ENCODE measurements at places on chromosomes 12 and 14.

- DNase-seq, result no peak
Observed at GRCh38 chr12:99367181-99367580, 280.4 kb upstream of the GARIN6 start.

DNA sequence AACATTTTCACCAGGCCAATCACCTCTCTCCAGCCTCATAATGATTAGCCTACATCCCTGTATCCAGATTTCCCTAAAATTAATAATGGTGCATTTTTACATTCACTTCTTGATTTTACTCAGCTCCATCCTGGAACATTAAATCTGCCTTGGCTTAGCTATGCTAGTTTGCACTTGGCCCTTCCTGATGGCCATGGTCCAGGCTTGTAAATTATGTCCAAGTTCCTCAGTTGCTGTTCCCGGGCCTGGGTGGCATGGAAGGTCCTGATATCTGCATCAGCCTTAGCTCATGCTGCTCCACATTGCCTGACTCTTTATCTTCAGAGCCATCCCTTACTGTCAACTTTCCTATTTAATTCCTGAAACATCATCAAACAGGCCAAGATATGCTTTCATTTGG, 11.1 kb upstream of the METTL17 start:
- no peak for DNase-seq

DNA sequence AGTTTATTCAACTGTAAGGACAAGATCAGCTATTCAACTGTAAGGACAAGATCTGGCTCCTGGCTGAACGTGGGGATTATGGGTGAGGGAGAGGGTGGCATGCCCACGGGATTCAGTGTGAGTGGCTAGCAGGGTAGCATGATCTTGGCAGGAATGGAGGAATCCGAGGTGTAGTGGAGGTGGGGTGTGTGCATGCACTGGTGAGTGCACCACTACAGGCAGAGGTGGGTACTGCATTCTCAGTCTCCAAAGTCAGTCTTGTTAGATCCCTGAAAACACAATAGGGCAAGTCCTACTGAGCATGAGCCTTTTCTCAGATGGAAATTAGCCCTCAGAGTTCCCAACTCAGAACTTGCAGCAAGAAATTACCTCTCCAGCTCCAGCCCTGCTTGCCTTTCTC, 32.2 kb upstream of the DCD start:
- no peak for DNase-seq

DNA sequence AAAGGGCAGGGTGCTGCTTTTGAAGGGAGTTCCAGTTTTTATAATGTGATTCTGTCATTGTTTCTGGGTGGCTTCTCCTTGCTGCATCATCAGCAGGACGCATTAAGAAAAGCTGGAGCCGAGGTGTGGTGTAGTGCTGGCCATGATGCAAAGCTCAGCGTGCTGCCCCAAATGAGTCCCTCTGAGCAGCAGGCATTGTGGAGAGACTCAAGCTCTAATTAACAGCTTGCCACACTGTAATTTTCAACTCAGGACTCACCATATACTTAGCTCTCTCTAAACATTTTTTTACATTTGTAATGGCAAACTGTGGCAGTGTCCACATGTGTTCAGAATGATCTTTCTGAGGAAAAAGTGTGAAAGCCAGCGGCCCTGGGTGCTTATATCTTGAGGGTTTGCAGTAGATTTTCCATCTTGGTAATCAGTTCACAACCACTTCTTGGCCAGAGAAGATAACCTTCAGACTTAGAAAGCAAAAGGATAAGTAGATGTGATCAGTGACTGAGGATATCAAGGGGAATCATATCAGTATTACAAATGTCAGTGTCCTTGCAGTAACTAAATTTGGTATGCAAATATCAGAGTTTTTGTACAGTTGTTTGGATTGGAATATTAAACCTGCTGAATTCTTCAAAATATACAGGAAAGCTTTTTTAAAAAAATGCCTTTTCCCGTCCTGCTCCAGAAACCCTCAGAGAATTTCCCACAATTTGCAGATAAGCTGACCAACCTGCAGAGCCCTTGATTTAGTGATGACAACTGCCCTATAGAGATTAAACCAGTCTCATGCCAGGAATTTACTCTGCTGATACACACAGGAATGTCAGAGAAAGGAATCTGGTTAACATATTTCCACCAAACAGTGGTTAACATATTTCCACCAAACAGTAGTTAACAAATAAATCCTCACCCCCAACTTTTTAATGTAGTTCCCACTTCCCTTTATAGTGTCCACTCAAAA, 63.6 kb downstream of the DAAM1 start:
- DNase-seq, result no peak

- DNase-seq, result no peak
Observed at GRCh38 chr12:51635346-51635745, 44.3 kb downstream of the SCN8A start.

DNA sequence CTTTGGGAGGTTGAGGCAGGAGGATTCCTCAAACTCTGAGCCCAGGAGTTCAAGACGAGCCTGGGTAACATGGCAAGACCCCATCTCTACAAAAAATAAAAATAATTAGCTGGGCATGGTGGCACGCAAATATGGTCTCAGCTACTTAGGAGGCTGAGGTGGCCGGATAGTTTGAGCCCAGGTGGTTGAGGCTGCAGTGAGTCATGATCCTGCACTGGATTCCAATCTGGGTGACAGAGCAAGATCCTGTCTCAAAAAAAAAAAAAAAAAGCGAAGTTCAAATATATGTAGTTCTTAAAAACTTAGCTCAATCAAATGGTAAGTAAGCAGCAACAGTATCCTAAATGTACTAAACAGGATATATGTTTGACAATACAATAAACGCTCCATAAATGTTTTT, 85.5 kb upstream of the SSTR1 start:
- no peak for DNase-seq

- DNase-seq, result no peak
Observed at GRCh38 chr12:118356809-118357256, 15.9 kb downstream of the TAOK3 start.

DNA sequence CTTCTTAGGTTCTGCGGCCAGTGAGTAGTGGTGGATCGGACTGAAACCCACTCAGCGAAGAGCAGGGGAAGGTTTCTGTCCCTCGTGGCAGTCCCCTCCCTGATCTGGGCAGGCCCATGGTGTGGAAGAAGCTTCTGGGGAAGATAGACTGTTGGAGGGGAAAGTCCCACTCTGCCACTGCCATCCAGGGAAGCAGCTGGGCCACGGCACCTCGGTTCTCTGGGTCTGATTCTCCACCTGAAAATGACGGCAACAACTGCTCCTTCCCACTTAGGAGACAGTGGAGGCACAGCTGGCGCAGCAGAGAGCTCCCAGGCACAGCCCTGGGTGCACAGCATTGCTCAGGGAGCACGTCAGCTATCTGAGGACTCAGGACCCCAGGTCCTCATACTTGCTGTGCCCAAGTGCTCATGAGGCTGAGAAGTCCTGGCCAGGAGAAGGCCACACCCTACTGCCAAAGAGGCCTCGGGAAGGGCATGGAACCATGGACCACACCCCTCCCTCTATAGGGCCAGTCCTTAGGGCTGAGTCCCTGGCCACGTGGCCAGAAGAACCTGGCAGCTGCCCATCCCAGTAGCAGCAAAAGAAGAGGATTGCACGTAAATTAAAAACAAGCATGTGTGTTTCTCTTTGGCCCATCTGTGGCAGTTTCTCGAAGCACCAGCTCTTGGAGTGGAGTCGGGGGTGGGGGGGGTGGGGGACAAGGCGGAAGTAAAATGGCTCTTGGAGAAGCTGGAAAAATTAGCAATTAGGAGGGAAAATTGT, 85.3 kb upstream of the BCL11B start:
- DNase-seq, result no peak

DNA sequence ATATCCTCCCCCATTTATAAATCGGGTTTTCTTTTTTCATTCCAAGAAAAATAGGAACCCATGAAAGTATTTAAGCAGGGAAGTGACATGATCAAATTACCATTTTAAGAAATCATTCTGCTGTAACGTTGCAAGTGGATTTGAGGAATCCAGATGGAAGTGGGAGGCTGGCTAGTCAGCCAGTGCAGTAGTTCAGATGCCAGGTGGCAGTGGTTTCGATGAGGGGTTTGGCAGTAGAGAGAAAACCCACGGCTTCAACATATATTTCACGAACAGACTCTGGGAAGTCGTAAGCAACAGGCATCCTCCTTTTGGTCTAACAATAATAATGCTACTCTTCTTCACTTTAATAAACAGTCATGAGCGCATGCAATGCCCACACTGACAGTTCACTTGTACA, 25.0 kb downstream of the PDZRN4 start:
- DNase-seq, result no peak

DNA sequence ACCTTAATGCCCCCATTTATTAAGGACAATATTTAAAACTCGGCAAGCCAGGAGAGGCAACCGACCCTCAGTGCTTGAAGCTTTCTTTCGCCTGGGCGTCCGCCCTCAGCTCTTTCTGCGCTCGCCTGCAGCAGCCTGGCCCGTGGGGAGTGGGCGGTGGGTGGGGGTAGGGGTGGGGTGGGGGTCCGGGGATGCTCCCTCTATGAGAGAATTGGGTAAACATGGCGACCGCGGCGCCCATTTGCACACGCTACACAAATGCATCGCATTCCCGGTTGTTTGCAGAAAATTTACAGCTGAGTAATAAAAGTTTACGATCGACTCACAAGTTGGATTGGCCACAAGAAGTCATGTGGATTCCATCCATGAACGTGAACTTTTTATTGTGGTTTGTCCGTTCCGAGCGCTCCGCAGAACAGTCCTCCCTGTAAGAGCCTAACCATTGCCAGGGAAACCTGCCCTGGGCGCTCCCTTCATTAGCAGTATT, 7.7 kb downstream of the HOXC8 start:
- no peak for DNase-seq

DNA sequence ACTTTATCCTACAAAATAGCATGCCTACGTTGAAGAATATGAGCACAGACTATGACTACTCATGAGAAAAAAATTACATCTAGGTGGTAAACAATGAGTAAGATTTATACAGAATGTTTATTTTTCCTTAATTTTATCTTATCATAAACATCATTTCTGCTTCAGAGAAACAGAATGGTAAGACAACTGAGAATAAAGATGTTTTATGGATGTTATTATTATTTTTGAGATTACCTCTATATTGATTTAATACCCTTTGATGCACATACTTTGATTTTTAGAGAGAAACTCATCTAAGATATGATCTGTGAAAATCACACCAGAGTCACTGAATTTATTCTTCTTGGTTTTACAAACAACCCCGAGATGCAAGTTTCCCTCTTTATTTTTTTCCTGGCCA, at the start of gene OR10A7:
TSS of gene OR10A7 (plus strand) at position 301 of the 400 bp plus-strand sequence. CDS start at position 301, 0 bp downstream.
- no peak for DNase-seq

GRCh38 chr14:68133856-68134255, 314.3 kb downstream of the RAD51B start:
- DNase-seq, result no peak

DNA sequence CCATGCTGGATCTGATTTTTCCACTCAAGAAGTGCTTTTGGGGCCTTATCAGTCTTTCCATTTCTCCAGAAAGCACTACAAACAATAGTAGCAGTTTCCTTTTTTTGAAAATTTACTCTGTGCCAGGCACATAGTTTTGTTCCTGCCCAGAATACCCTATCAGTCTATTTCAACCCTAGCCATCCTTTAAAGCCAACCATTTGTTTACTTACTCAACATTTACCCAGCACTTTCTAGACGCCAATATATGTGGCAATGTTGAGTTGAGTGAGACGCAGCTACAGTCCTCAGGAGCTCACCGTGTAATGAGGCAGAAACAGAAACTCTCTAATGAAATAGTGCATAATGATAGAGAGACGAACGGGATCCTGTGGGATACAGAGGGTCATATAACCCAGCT, 32.9 kb upstream of the CHST11 start:
- no peak for DNase-seq

DNA sequence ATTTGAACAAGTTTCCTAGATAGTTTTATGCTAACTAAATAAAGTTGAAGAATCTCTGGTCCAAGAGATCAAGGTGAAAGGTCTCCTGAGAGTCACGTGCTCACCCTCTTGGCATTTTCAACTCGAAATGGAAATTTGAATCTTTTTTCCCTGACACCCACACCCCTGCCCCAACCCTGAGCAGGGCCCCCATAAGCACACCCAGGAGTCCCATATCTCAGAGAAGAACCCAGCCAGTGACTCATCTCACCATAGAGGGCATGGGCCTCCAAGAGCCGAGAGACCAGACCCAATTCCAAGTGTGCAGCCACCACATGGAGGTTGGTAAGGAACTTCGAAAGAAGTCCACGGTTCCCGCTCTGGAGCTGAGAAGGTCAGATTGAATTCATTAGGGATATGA, 32.6 kb downstream of the TEP1 start:
- DNase-seq, result no peak

GRCh38 chr12:105026411-105026810, 40.3 kb downstream of the NOPCHAP1 start:
- no peak for DNase-seq

DNA sequence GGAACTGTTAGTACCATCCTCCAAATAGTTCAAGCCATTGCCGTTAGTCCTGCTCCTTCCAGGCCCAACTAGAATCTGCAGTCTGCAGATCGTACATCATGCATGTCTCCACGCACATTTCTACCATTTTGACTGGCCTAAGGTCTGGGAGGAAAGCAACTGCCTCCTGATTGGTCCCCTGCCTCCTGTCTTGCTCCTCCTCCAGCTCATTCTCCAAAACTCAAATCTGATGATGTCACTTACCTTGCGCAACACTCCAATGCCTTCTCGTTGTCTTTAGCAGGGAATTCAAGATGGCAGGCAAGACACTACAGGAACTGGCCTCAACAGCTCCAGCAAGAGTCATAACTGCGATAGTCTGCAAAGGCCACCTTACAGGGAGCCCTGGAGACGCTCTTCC, 9.7 kb upstream of the HCAR1 start:
- no peak for DNase-seq

DNA sequence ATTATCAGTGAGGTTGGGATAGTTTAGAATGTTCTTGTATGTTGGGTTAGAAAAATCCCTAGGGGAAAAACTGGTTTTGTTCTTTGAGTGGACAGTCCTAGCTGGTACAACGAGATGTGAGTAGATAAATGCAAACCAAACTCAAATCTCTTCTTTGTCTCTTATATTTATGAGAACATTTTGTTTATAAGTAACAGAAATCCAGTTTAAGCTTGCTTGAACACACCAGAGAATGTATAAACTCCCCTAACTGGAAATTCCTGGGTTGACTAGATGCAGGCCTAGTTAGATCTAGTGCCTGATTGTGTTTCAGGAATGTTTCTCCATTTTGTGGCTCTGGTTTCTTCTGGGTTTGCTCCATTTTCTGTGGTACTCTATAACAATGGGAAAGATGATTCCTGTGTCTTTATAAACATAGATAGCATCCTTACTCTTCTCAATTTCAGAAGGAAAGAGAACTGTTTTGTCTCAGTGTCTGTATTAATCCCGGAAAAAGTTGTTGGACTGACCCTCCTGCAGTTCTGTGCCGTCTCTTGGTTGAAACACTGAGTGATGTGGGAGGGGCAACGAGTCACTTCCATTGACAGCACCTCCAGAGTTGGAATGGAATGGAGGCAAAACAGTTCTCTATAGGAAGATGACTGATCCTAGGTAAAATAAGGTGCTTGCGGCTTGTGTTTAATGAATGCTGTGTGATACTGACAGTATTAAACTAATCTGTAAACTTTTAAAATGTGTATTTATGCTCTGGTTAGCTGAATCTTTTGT, 244.8 kb downstream of the TMTC2 start:
- no peak for DNase-seq

GRCh38 chr12:84718906-84719305, 193.7 kb downstream of the SLC6A15 start:
- DNase-seq, result no peak
